ENCODE measurements at places on chromosomes 5 and 9.

DNA sequence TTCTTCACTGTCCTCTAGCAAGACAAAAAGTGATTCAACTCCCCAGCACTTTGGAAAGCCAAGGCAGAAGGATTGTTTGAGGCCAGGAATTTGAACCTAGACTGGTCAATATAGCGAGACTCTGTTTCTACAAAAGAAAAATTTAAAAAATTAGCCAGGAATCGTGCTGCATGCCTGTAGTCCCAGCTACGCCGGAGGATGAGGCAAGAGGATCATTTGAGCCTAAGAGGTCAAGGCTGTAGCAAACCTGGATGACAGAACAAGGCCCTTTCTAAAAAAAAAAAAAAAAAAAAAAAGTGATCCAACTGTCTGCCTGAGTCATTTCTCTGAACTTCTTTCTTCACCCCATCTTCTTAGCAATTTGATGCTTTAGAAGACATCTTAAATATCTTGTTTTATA lies 12.4 kb downstream of the ITGA2 start:
- no peak for DNase-seq

GRCh38 chr5:42066131-42066530 lies 141.1 kb downstream of the FBXO4 start:
- DNase-seq = no peak

DNA sequence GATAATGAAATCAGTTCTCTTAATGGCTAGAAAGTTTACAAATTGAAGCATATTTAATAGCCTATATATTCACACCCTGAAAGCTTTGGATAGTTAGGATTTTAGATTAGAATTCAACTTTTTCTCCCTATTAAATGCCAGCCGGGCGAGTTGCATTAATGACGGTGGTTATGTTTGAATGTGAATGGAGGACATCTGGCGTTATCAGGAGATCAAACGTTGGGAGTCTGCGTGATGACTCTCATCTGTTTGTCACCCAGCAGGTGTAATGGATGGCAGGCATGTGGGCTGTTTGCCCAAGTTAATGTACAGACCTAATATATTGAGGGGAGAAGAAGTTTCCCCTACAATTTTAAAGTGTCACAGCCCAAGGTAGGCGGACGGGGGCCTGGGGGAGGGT lies 1227.7 kb upstream of the WWC1 start:
- DNase-seq = no peak

GRCh38 chr9:95679874-95680273 lies 163.1 kb upstream of the PTCH1 start:
- DNase-seq = no peak

GRCh38 chr9:111891910-111892499 lies 4.6 kb upstream of the UGCG start:
- no peak for DNase-seq

- no peak for DNase-seq
Measured at GRCh38 chr9:87818308-87818707, 64.4 kb upstream of the SPATA31E1 start.

DNA sequence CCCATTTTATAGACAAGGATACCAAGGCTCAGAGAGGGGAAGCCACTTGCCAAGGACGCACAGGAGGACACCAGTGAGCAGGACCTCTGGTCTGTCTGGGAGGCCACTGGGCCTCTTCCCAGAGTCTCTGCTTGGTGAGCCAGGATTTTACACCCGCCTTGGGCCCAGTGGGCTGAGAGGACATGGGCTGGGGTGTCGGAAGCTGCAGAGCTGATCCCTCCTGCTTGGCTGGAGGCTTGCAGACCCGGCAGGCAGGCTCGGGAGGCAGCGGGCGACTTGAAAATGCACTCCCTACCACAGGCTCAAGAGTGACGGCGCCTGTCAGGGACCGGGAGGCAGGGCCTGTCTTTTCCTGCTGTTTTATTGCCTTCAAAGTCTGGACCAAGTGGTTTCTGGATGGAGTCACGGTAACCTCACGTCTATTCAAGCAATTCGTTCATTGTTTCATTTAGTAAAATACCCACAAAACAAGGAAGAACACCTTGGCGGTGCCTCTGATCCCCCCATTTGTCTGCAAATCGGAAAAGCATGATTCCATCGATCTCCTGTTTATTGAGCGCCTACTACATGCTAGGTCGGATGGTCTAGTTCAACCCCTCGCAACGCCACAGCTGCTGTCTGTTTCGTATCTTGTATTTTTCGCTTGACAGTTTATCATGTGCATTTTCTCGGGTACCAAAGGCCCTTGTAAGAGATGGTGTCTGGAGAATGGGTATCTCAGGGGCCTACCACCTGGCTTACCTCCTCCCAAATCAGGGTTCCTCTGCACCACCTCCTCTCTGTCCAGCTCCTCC lies 108.1 kb upstream of the IER5L start:
- no peak for DNase-seq

GRCh38 chr5:115627295-115627865 lies 1.5 kb upstream of the TMED7 start:
- peak; percentile 73 for DNase-seq

DNA sequence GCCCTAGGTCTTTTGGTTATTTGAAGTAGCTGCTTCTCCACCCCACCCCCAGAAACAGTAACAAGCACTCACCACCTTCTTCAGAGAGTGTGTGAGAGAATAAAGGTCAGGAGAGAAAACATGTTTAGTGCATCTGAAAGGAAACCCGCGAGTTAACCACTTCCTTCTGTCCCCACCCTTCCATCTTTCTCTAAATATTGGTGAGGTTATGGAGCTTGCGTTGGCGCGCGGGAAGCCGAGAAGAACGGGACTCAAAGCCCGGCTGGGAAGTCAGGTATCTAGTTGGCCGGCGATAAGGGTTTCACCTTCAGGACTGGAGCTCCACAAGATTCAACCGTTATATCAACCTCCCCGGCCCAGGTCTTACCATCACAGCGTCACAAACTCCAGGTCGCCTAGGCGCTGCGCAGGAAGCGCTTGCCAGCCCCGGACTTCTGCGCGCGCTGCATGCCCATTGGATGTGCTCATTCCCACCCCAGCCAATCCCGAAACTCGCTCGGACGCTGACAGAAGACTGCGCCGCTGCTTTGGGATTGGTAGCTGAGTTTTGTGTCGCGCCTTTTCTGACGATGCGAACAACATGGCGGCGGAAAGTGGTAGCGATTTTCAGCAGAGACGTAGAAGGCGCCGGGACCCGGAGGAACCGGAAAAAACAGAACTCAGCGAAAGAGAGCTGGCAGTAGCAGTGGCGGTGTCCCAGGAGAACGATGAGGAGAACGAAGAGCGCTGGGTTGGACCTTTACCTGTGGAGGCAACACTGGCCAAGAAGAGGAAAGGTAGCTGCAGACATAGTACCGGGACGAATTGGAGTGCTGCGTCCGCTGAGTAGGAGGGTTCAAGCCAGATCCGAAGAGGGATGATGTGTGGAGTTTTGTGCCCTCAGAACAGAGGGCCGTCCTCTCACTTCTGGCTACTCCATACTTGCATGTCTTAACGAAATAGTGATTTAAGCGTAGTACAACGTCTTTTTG lies at the start of the genes CENPK and PPWD1:
Gene CENPK, minus strand, starts transcription at position 438 of the 971 bp plus-strand sequence. CDS start 8,261 bp downstream, outside the sequence.
Gene PPWD1, plus strand, starts transcription at position 566 of the 971 bp plus-strand sequence. Its CDS starts 15 bp downstream, at position 581.
- peak; percentile 97 for DNase-seq

- DNase-seq = no peak
Measured at GRCh38 chr5:73900566-73900965, 274.6 kb downstream of the ARHGEF28 start.

GRCh38 chr5:116569999-116570398 lies 4.6 kb downstream of the SEMA6A start:
- peak; percentile 25 for DNase-seq

GRCh38 chr9:86175743-86176456 lies 76.5 kb upstream of the GOLM1 start:
- no peak for DNase-seq

- peak; percentile 59 for DNase-seq
Measured at GRCh38 chr5:134647750-134648424, 698 bp upstream of the SEC24A start.

DNA sequence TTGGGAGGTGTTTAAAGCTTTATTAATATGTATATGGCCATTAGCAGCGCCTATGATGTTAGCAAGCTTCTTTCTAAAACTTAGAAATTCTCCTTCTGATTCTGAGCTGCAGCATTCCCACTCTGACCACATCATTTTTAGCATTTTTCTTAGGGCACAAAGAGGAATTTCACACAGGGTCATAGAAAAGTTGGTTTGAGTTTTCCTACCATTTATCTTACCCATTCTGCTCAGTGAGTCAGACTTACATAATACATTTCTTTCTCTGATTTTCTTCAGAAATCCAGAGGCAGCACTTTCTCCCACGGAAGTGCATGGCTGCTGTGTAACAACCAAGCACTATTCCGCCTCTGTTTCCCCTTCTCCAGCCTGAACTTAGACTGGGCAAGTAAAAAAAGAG lies 246.6 kb downstream of the ARL15 start:
- peak; percentile 96 for DNase-seq

DNA sequence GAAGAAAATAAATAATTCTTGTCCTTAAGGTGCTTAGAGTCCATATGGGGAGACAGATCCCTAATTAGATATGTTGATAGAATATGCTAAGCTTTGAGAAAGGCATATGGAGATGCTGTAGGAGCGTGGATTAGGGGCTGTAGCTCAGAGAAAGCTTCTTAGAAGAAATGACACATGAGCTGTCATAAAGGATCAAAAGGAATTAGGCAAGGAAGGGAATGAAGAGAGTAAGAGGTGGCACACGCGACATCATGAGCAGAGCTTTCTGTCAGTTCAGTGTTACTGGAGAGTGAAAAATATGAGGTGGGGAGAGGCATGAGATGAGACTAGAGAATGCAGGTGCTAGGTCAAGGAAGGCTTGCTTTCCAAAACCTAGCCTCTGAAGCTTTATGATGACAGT lies 118.6 kb downstream of the KIAA0825 start:
- no peak for DNase-seq

DNA sequence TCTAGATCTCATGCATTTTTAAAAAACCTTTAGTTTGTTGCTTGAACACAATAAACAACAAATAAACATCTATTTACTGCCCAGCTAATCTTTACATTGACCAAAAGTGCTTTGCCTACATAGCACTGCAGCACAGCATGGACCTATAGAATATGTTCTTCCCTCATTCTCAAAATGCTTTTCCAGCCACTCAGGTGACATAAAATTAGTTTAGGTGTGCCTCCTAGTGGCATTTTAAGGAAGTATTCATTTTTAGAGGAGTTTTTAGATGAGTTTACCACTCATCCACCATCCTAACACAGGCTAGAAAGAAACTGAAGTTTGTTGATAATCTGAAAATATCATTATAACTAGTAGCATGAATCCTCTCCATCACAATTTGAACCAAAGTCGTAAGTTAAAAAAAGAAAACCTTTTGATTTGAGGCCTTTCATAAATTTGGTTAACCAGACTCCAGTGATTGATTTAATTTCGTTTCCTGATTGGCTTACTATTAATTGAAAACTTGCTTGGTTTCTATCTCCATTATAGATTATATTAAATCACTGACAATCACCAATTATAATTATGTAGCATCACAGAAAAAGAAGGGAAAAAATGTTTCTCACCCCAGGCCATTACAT lies 12.6 kb downstream of the PLGRKT start:
- DNase-seq = peak; percentile 35

GRCh38 chr9:68609901-68610415 lies 69.3 kb upstream of the TMEM252 start:
- DNase-seq = no peak

- no peak for DNase-seq
Measured at GRCh38 chr9:3087697-3088096, 243.8 kb upstream of the PUM3 start.

DNA sequence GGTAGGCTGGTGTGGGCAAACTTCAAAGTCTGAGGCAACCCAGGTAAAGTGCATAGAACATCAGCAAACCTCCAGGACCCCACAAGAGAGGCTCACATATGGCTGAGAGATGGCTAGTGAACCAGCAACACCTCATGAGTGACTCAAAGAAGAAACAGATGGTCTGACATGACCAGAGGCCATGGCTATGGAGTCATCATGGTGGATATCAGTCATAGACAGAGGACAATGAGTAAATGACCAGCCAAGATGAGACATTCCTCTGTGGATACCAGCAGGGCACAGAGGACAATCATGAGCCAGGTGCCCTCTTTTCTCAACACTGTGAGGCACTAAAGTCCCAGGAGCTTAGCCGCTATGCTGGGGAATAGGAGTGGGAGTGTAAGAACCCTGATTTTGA lies 180.8 kb downstream of the RASEF start:
- peak; percentile 39 for DNase-seq

DNA sequence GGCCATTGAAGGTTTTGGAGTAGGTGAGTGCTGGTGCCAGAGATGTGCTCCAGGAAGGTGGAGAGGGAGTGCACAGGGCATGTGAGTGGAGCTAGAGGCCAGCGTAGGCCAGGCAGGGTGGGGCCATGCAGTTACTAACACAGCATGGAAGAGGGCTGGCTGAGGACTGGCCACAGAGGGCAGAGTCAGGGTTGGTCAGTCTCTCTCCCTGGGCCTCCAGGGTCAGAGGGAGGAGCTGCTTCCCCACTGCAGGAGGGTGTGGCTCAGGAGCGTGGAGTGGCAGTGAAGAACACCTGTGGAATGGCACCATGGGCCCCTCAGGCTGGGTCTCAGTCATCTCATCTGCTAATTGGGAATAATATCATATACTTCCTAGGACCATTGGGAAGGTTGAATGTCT lies 167.7 kb downstream of the MACROH2A1 start:
- no peak for DNase-seq

DNA sequence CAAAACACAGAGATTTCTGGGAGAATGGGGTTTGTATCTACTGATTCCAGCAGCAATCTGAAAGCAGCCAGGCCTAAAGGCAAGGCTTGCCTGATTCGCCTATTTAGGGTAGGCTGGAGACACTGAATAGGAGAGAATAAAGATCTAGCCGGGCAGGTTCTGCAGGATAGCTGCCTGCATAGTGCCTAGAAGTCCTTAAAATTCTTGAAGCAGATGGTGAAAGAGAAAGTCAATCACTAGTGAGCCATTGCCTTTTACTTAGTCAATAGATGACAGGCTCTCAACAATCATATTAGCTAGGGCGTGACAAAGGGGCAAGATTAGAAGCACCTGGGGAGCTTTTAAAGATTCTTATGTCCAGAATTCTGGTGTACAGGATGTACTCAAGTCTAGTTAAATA lies 522.7 kb downstream of the HTR1A start:
- DNase-seq = no peak

- no peak for DNase-seq
Measured at GRCh38 chr9:129809346-129809745, 6.4 kb downstream of the TOR1B start.

DNA sequence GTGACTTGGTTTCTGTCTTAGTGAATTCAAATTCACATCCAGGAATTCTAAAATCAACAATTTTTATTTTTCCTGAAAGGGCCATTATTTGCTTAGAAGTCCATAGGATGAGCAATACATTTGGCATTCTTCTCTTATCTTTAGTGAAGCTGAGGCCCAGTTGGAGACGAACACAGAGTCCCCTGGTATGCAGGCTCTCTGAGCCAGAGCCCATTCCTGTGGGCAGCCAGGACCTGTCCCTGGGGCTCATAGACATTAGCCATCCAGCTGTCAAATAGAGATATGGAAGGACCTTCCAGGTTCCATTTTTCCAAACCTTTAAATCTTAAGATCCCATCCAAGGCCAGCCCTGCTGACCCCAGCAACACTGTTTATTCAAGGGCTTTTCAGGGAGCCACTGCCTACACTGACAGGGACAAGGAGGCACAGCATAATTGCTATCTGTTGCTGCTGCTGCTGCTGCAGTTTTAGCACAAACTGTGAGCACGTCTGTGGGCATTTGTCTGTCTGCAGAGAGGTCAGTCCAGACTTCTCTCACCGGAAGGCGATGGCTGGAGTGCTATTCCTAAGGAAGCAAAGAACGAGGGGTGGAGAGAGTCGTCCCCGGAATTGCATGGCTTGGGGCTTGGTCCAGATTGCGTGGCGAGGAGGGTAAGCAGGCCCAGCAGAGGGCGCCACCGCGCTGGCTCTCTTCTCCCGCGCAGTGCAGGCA lies 639.0 kb downstream of the CCDC171 start:
- peak; percentile 99 for DNase-seq

Measured in fibroblast of skin of back (primary cell).